NCI-H2227 treated with DMSO at 0.1 percent for 48 hours (cell line): ENCODE measurements at places on chromosomes 12 and 14.

DNA sequence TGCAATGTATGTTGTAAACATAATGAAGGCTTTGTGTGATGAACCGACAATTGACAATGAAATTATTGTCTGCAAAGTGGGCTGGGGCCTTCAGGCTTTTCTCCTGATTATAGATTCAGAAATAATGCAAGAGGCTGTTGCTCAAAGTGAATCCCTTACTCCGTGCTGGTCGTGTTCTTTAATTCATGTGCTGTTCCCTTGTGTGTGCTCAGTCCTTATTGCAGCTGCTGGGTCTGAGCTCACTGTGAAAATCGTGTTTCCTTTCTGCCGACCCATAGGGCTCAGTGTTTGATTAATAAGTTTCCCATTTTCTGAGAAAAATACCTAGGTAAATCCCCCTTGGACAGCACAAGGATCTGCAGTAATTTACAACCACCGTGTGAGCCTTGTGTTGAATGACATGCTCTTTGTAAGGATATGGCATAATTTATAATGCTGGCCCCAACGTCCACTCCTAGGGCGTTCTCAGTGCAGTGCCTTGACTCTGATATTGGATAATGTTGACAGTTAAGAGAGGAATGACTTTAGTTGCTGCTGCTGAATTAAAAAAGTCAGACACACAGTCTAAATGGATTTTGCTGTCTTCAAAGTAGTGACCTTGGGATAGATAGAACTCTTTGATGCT, 81.6 kb downstream of the RGS6 start:
- no peak for DNase-seq

- no peak for DNase-seq
Measured at GRCh38 chr12:79873201-79873600, 61.7 kb downstream of the PPP1R12A start.

GRCh38 chr14:68079941-68080697, 260.5 kb downstream of the RAD51B start:
- no peak for DNase-seq

DNA sequence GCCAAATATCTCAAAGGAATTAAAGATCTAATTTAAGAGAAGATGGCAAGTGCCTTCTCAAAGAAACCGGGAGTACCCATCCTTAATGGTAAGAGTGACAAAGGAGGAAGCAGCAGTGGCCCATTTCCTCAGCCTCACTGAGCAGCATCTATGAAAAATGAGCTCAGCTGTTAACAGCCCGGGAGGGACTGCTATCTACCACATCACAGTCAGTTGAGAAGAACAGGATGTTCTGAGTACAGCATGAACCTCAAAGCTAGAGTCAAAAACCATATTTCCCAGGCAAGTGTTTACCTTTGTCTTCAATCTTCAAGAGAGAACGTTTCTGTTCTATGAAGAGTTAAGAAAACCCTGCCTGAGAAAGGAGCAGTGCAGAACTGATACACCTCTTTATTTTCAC, 115.0 kb downstream of the BTG1 start:
- DNase-seq: no peak

GRCh38 chr12:21696625-21697024, 39.0 kb upstream of the LDHB start:
- DNase-seq: no peak

GRCh38 chr12:124673801-124674617, 106.6 kb upstream of the NCOR2 start:
- no peak for DNase-seq

- DNase-seq: no peak
Measured at GRCh38 chr14:105746124-105746514, 219.7 kb downstream of the TMEM121 start.

DNA sequence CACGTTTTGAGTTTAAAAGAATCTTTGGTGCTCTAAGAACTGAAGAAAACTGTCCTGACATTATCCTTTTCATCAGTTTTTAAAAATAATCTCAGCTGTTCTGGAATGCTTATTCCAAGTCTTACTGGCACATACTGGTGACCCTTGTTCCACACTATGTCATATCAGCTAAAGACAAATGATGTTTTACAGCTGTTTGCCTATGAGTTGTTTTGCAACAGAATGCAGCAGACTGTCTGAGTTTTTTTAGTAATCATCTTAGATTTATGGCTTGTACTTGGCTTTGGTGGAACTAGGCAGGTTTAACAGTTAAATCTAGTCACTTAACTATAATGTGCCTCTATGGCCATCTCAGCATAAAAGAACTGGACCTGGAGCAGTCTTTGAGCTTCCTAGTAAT, 91.6 kb upstream of the GRIN2B start:
- no peak for DNase-seq

GRCh38 chr12:84585776-84586395, 326.7 kb downstream of the SLC6A15 start:
- DNase-seq: no peak

DNA sequence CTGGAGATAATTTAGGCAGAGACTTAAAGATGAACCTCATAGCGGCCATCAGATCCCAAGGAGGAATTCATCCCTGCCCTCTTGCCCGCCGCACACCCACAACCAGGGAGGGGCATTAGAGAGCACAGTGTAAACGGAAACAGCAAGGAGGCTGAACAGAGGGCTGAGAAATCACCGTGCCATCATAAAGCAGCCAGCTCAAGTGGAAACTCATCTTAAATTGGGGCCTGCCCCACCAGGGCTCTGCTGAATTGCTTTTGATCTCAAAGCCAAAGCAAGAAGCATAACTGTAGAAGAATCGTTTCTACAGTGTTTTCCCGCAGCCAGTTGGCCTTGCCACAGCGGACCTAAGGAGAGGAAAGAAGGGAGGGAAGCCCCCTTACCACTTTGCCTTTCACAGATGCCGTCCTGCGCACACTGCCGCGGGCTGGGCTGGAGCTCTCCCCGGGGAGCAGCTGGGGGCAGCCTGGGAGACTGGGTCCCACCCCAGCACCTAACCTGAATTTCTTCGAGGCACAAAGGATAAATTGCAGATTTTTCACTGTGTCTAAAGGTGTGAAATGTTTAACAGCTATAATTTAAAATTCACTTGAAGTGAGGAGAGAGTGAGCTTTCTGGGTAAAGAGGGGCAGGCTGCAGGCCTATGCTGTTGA, 51.8 kb upstream of the MMP17 start:
- DNase-seq: peak; percentile 82

- peak; percentile 56 for DNase-seq
Measured at GRCh38 chr14:69543341-69544115, 31.1 kb downstream of the CCDC177 start.

DNA sequence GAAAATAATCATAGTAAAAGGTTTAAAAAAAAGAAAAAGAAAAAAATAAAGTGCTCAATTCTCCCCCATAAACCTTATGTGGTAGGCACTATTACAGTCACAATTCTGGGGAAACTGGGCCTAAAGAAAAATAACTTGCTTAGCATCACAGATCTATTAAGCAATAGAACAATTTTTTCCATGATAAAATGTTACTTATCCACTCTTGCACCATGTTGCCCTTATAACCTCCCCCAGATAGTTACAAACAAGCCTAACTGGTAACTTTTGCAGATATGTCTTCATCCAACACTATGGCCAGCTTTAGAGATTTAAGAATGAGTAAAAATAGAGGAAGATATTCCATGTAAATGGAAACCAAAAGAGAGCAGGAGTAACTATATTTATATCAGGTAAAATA, 164.8 kb downstream of the DUSP6 start:
- no peak for DNase-seq

- DNase-seq: no peak
Measured at GRCh38 chr12:92757597-92758121, 54.9 kb downstream of the PLEKHG7 start.

DNA sequence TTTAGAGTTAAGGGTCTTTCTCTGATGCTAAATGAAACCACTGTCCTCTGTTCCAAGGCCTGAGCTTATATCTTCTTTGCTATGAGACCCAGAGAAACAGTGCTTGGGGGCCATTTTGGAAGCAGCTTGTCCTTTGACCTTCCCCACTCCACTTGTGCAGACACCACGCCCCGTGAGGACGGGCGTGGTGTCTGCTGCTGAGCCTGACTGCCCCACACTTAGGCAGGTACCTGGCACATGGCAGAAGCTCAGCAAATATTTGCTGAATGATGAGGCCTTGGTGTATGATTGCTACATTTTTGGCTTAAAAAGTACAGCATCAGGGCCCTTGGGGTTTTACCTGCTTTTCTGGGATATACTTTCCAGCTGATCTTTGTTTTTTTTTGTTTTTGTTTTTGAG, 69.9 kb downstream of the RASSF3 start:
- DNase-seq: no peak

DNA sequence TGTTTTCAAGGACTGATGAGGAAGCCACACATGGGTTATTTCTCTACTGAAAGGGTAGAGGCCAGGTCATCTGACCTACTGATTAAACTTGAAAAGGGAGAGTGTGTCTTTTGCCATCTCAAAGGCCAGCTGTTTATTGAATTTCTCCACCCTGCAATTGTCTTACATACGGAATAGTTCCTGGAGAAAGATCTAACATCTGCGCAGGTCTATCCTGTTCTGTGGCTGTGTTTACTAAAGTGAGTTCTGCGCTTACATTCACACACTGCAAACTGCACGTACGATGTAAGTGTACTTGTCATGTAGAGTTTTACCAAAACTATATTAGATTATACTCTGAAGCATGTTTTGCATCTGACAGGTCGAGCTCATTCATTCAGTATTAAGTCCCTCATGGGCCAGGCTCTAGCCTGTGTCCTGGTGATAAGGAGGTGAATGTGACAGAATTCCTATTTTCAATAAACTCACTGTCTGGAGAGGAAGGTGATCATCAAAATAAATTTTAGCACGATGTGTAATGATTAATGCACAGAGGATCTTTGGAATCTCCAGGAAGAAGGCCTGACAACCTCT, 96.6 kb downstream of the PRKCH start:
- DNase-seq: no peak

GRCh38 chr12:38445040-38445439, 128.5 kb downstream of the ALG10B start:
- DNase-seq: no peak

DNA sequence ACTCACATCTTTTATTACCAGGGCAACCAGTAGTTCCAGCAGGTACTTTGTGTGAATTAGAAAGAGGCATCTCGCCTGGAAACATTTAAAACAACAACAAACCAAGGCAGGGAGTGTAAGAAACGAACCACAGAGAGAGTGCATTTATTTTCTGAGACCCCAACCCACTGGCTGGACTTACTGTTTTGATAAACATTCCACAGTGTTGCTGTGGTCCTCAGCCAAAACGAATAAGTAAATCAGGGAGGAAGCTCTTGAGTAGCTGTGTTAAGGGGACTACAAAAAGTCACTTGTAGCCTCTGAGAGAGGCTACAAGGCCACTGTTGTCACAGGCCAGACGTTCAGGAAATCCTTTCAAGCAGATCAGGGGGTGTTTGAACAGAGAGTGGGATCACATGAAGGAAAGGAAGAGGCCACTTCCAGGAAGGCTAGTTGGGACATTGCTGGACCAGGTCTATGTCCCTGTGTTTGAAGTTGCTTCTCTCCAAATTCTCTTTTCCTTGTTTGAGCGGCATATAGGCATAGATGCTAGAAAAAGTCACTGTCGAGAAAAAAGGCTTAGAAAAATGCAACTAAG, 33.8 kb downstream of the DMAC2L start:
- no peak for DNase-seq

DNA sequence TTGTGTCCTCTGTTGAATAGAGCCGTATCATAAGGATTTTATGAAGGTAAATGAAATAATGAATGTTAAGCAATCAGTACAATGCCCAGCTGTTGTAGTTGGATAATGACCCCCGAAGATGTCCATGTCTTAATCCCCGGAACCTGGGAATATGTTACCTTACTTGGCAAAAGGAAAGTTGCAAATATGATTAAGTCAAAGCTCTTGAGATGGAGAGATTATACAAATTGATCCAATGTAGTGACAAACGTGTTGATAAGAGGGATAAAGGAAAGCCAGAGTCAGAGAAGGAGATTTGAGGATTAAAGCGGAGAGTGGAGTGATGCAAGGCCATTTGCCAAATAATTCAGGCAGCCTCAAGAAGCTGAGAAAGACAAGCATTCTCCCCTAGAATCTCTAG, 19.2 kb upstream of the MGAT4C start:
- DNase-seq: no peak

DNA sequence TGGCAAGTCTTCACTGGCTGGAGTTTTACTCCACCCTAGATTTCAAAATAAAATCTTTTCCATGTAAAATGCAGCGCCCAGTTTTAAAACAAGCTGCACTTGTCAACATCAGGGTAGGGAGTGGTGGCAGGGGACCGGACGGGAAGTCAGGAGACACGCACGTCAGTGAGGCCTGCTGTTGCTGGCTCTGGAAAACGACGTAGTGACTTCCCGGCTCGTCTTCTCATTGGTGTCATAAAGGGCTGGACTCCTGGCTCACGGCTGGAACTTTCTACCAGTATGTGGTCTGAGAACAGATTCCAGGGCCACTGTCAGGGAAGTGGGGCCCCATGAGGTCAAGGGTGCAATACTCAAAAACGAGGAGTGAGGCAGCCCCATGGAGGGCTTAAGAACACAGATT, 64.2 kb upstream of the FOXN3 start:
- DNase-seq: no peak

- no peak for DNase-seq
Measured at GRCh38 chr14:66395300-66395699, 90.9 kb upstream of the CCDC196 start.

- DNase-seq: no peak
Measured at GRCh38 chr12:55652352-55652751, 15.7 kb downstream of the OR10P1 start.

DNA sequence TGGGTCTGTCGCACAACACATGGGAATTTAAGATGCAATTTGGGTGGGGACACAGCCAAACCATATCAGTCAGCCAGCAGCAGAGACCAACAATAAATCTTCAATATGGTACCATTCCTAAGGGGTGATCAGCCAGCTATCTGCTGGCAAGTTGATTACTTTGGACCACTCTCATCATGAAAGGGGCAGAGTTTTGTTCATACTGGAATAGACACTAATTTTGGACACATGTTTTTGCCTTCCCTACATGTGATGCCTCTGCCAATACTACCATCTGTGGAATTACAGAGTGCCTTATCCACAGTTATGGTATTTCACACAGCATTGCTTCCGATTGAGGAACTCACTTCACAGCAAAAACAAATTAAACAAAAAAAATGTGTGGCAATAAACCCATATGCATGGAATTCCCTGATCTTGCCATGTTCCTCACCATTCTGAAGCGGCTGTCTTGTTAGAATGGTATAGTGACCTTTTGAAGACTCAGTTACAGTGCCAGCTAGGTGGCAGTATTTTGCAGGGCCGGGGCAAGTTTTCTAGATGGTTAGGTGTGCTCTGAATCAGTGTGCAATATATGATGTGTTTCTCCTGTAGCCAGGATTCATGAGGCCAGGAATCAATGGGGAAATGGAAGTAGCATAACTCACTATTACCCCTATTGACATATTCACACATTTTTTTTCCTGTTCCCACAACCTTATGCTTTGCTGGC, 179.0 kb upstream of the IGF1 start:
- DNase-seq: no peak

DNA sequence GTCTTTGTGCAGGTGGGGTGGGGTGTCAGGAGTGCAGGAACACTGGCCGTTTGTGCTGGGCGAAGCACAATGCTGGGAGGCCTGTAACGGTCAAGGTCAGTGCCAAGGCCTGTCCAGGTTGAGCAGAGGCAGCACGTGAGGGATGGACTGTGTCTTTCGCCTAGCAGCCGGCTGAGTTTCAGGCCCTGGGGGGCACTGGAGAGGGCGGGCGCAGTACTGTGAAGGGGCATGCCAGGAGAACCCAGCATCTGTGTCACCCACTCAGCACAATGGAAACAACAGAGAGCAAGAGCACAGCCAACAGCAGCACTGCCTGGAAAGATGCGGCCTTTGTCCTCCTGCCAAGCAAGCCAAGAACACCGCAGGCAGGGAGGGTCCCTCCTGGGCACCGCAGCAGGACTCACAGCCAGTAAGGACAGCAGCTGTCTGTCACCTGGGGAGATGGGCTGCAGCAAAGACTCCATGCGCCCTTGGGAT, 25.2 kb downstream of the SLC25A47 start:
- DNase-seq: no peak

- DNase-seq: peak; percentile 63
Measured at GRCh38 chr14:79293482-79294177, 917.7 kb downstream of the DIO2 start.
